ENCODE measurements at places on chromosomes 5 and 9.

DNA sequence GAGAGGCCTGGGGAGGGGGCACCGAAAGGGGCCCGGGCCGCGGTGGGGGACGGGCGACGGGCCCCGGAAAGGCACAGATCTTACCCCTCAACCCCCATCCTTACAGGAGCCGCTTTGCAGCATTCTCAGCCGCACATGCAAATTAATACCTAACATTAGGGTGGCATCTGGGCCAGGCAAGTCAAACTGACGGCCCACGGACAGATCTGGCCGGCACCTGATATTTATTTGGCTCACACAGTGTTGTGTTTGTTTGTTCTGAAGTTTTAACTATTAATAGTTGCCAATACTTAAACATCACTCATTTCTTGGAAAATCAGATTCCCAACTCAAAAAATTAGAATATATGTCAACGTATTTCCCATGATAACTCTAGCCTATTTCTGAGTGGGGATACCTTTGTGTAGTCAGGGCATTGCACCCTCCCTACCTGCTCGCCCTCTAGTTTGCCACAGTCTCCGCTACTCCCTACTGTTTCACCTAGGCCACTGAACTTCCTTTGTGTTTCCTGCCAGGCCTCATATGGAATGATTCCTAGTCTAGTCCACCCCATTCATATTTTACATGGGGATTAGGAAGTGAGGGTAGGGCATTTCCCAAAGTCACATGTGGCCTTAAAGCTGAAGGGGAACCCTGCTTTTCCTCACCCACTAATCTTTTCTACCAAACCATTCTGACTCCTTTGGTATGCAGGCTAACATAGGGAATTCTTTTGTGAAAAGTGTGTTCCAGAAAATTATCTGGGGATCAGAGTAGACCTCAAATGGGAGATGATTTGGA is 71.9 kb upstream of the LARP1 start:
- ATAC-seq, result peak; percentile 21

DNA sequence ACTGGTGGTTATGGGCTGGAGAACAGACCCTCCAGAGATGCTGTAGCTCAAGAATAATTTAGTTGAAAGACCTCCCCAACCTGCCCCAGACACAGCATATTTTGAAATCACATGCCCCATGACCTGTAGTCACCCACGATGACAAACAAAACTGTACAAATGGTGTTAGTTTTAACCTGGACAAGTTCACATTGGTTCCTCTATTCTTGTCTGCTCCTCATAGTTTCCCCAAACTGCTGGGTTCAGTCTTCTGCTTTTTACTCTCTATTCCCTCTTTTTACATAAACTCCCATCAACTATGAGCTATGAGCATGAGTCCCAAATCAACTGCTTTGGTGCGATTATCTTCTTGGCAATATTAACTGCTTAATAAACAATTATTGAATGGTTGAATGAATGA is 365.3 kb upstream of the CLINT1 start:
- no peak for ATAC-seq

- ATAC-seq, result peak; percentile 40
These were observed 249.6 kb downstream of the PIK3R1 start for GRCh38 chr5:68465133-68465532.

- ATAC-seq, result no peak
These were observed 673.9 kb upstream of the KLF4 start for GRCh38 chr9:108163321-108164005.

GRCh38 chr5:171386861-171387344 is 746 bp upstream of the NPM1 start:
- no peak for ATAC-seq

- ATAC-seq, result no peak
These were observed 46.7 kb downstream of the RASGEF1C start for GRCh38 chr5:180162304-180162661.

- ATAC-seq, result no peak
These were observed 147.9 kb upstream of the TBCA start for GRCh38 chr5:77924081-77924480.

- ATAC-seq, result no peak
These were observed 6.8 kb downstream of the IFNA8 start for GRCh38 chr9:21415493-21416267.

GRCh38 chr5:133890314-133890713 is 78.1 kb downstream of the C5orf15 start:
- peak; percentile 38 for ATAC-seq

DNA sequence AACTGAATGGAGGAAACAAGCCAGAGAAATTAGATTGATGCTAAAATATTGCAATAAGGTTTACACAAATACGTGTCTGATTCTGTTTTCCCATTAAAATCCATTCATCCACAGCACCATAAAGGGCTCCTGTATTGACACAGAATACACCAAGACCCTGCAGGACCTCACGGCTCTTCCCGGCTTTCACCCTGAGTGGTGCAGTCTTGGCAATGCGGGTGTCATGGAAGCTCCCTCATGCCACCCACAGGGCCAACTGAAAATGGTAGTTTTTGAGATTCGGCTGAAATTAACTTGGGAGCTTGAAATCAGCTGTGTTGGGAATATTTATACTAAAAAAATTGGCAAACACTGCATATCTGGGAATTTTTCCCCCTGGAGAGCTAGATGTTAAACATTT is 17.3 kb upstream of the EXOC3 start:
- peak; percentile 41 for ATAC-seq

- no peak for ATAC-seq
These were observed 35.9 kb upstream of the RANBP3L start for GRCh38 chr5:36337597-36337996.

- peak; percentile 37 for ATAC-seq
These were observed 1.5 kb downstream of the PCSK1 start for GRCh38 chr5:96431376-96432187.

- ATAC-seq, result no peak
These were observed 32.3 kb downstream of the TGFBR1 start for GRCh38 chr9:99137225-99137624.

DNA sequence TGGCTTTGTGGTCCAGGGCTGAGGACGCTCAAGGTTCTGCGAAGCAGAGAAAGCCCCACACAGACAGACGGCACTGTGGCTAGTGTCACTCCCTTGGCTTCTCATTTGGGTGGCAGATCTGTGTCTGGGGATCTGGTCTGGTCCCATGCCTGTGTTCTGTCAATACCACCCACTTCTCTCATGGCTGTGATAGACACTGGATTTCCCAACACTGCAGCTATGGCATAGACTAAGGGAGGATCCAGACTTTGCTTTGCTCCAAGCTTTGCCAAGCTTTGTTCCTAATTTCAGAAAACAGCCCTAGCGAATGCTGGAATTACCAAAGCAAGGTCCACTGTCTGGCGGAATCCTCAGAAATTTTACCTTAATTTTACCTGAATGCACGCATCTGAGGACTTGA is 62.1 kb downstream of the GADD45G start:
- no peak for ATAC-seq

GRCh38 chr9:136083558-136084062 is 11.5 kb downstream of the NACC2 start:
- no peak for ATAC-seq

- peak; percentile 56 for ATAC-seq
These were observed 600 bp downstream of the ENC1 start for GRCh38 chr5:74639807-74640449.

- no peak for ATAC-seq
These were observed 359.5 kb downstream of the DTWD2 start for GRCh38 chr5:118628660-118629354.

GRCh38 chr5:125700380-125700861 is 722.8 kb upstream of the GRAMD2B start:
- ATAC-seq, result no peak

DNA sequence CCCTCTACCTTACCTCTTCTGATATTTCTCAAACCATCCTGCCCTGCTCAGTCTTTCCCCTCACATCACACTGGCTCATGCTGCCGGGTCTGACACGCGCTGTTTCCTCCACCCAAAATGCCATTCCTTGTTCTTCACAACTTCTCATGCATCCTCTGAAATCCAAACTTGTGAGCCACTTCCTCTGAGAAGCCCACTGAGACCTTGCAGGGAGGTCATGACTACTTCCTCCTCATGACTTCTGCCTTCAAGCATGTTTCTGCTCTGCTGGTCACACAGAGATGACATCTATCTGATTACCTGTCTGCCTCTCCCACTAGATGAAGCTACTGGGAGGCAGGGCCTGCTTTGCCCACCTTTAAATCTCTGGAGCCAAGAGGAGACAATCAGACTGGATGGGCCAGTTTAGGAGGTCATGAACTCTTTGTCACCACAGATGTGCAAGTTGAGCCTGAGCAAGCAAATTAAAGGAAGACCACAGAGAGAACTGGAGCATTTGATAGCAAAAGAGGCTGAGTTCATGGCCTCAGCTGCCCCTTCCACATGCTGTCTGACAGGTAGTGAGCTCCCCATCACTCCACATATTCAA is 119.8 kb upstream of the TBC1D2 start:
- no peak for ATAC-seq

GRCh38 chr9:4180907-4181605 is 118.8 kb downstream of the GLIS3 start:
- no peak for ATAC-seq

- ATAC-seq, result no peak
These were observed 12.4 kb downstream of the NR6A1 start for GRCh38 chr9:124758691-124759090.

DNA sequence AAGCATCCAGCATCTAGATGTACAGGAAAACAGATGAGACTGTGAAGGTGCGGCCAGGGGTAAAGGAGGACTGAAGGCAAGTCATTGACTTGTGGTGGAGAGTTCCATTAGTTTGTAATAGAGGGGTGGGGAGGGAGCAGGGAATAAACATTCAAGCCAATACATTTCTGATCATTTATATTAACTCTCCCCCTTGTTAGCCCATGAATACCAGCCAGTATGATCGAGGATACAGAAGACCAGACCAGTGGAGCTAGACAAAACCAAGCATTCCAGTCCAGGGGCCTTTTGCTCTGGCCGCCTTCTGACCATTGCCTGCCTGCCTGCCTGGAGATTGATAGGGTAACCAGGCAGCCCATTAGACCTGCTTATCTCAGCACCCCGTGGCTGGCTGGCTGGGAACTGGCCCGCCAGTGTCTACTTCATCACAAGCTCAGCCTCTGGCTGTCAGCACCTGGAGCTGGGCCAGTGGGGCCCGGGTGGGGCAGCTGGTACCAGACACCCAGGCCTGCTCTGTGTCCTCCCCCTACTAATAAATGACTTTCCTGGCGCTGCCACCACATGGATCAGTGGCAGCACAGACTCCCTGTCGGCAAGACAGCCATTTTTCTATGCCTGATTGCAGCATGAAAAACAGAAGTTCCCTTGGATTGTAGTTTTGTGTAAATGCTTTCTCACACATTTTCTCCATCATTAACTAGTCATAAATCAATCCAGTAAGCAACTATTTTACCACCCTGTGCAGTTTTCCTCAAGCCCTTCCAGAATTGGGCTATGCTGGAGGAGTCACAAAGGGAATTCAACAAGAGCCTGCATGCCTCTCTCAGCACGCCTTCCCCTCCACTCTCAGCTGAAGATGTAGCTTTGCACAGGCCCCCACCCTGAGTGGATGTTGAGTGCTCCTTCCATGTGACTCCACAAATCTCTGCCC is 181.3 kb downstream of the SNCAIP start:
- no peak for ATAC-seq

DNA sequence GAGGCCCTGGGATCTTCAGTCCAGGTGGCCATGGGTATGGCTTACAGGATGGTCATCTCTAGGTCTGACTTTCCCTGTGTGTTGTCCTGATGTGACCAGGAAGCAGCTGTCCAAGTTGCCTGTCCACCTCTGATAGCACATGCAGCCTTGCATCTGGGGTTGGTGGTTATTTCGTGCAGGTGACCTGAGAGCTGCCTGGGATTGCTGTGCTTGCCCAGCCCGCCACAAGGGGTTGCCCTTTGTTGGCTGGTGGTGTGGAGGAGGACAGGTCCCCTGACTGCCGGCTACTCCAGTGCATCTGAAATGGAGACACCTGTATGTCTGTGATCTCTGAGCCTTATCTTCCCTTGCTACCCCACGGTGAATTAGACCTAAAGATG is 212.6 kb downstream of the ARHGAP26 start:
- no peak for ATAC-seq

- no peak for ATAC-seq
These were observed 130.5 kb upstream of the ITGA1 start for GRCh38 chr5:52657247-52657645.

GRCh38 chr9:87181670-87182069 is 234.4 kb upstream of the GAS1 start:
- ATAC-seq, result no peak

GRCh38 chr5:124902097-124902821 is 155.8 kb upstream of the ZNF608 start:
- peak; percentile 59 for ATAC-seq

DNA sequence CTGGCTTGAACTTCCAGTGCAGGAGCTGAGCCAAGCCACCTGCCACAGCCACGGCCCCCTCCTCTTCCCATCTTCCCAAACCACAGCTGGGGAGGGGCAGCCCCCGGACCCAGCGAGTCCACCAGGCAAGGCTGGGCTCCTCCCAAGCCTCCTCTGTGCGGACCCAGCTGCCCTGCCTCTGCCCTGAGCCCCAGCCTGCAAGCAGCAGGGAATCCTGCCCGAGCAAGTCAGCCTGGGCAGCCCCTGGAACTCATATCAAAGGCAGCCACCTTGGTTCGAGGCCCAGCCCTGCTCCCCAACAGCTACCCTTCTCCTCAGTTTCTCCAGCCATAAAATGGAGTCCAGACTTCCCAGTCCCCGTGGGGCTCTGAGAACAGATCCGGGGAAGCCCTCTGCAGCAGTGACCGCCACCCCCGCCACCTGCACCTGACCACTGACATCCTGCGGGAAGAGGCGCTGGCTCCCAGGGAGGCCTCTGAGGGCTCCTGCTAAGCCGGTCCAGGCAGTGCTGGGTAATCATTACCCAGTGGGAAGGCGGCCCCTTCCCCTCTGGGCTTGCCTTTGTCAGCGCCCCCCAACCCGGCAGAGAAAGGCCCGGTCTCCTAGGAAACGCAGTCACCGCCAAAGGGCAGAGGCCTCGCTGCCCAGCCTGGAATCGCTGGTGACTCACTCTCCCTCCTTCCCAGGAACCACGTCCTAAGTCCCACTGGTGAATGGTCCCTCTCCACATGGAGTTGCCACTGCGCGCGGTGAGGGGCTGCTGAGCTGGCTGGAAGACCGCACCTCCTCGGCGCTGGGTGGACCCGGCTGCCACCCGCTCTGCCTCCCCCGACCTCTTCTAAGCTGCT is 1.5 kb downstream of the VAV2 start:
- no peak for ATAC-seq

- ATAC-seq, result no peak
These were observed 13.3 kb downstream of the SPATA9 start for GRCh38 chr5:95669540-95669939.

DNA sequence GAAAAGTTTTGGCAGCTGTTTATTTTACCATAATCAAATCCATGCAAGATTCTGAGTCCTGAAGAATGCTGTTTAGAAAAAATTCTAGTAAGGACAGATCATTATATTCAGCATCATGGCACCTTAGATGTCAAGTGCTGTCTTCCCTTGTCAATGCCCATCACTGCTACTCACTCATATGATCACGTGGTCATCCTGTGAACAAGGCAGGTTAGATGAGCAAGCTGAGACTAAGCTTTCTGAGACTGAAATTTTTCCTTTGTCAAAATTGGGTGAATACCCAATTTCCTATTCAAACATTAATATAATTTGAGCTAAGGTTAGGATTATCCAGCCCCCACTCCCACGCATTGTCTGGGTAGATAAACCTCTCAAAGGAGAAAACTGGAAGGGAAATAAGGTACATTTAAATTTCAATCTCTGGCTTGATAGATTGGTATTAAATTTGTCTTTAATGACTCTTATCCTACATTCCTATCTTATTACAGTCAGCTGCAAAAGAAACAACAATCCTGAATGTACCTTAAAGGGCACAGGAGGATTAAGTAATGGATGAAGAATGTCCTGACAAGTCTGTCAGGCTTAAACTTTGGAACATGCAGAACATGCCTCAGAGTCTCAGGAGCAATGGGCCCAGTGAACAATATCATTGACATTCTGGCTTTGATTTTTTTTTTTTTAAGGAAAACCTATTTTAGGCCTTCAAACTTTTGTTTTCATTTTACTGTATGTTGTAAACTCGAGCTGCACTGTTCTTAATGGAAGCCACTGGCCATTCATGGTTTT is 148.7 kb upstream of the RANBP3L start:
- ATAC-seq, result no peak

Measured in activated T-helper 17 cell treated with anti-CD3 and anti-CD28 coated beads, Interleukin-2, amount 50 U/mL, for 72 hours (primary cell).